ENCODE measurements at places on chromosomes 7 and 10.

DNA sequence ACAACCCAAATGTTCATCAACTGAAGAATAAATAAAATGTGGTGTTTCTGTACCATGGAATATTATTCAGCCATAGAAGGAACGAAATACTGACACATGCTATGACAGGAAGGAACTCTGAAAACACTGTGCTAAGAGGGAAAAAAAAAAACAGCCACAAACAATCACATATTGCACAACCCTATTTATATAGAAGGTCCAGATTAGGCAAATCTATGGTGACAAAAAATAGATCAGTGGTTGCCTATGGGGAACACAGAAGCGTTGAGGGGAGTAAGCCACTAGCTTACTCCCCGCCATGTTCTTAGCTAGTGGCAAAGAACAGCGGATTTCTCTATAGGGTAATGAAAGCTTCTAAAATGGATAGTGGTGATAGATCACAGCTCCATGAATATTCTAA is 198.4 kb downstream of the TPST1 start:
- DNase-seq: no peak

DNA sequence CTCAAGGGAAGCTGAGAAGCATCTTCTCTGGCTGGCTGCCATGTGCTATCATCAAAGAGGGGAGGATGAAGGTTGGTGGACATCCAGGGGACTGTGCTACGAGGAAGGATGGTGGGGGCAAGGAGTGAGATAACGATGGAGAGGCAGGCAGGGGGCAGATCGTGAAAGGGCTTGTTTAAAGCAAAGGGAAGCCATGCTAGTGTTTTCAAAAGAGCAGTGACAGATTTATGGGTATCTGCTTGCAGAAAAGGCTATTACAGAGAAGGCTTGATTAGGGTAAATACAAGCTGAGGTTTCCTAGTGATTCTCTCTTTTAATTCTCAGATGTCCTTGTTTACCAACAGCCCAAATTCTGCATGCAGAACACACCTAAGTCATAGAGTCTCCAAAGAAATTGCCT is 88.9 kb upstream of the MKX start:
- DNase-seq: no peak

DNA sequence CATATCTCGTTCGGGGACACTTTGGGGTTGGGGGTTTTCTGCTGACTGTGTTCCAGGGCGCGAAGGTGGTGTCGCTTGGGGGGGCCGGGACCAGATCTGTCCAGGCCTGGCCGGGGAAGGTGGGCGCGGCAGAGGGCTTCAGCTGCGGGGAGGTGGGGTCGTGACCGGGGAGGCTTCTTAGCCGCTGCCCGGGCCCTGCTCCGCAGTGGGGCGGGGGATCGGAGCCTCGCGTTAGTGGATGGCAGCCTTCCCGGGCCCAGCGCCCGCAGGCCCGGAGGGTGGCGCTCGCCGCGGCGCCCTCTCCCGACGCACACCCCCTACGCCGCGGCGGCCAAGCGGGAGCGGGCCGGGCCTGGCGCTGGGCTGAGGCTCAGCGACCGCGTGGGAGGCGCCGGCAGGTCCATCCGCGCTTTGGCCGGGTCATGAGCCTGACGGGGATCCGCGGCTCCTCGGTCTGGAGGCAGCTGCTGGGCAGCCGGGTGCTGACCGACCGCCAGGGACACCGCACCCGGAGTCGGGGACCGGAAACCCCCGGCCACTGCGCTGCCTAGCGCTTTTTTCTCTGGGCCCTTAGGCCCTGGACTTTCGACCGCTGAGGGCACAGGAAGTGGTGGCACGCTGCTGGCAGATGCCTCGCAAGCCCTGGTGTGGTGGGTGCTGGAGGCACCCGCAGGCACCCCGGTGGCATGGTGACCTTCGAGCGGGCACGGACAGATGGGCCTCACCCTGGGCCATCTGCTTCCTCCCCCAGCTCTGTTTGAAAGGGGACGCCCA is 1.2 kb downstream of the AGAP3 start:
- peak; percentile 40 for DNase-seq

DNA sequence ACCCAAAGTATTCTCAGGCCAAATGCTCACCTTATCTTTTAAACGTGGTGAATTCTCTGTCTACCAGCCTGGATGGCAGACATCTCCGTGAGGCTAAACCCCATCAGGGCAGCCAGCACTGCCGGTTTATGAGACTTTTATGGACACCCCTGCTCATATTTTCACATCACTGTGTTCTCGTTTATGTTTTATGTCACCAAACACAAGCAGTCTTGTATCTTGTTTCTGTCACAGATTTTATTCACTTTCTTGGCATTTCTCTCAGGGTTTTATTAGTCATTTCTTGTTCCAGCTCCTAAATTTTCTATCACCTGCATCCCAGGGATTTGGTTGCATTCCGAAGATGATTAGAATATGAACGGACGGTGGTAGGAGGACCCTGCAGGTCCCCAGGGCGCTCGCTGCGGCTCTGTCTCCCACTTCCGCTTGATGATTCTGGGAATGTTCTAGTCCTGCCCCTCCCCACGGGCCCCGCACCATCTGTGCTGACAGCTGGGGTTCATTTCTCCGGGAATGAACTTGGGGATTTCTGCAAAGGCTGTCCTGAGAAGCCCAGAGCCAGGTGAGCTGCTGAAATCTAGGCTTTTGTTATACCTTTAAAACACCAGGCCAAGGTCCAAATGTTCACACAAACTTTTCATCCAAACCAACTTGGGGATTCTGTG is 217.6 kb downstream of the GFRA1 start:
- DNase-seq: no peak

GRCh38 chr7:28626624-28627262 is 214.4 kb downstream of the CREB5 start:
- DNase-seq: no peak

GRCh38 chr10:75441196-75441595 is 9.8 kb downstream of the LRMDA start:
- no peak for DNase-seq

DNA sequence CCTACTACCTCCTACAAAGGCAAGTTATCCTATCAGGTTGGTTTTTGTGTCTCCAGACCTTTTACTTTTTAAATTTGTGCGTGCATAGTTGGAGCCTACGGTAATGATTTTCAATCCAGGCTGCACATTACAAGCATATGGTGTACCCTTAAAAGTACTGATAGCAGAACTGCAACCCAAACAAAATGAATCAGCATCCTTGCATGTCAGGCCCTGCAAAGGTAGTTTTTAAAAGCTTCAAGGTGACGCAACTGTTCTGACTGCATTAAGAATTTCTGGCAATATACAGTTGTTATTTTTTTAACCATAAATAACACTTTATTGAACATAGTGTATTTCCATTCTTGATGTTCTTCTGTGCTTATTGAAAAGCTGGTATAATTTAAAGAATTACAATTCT is 28.9 kb downstream of the GNAT3 start:
- no peak for DNase-seq

- DNase-seq: no peak
Measured at GRCh38 chr10:55852900-55853299, 508.2 kb downstream of the ZWINT start.

GRCh38 chr10:5710859-5711258 is 26.2 kb downstream of the TASOR2 start:
- DNase-seq: no peak

DNA sequence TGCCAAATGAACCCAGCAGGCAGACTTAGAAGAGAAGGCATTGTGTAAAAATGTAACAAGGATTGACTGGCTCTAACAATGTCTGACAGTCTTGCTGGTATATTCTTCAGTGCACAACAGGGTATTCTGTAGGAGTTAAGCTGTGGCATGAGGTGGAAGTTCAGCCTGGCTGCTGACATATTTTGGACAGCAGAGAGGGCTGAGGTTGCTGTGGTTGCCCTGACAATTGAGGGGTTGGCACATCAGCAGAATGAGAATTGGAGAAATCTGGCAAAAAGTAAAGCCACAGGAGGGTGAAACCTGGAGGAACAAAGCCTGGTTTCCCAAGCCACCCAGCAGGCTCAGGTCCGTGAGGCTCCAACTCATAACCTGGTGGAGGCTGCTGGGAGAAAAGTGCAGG is 220.2 kb downstream of the JAZF1 start:
- DNase-seq: no peak

- DNase-seq: peak; percentile 85
Measured at GRCh38 chr10:47264797-47265281, 35.2 kb upstream of the GDF10 start.

DNA sequence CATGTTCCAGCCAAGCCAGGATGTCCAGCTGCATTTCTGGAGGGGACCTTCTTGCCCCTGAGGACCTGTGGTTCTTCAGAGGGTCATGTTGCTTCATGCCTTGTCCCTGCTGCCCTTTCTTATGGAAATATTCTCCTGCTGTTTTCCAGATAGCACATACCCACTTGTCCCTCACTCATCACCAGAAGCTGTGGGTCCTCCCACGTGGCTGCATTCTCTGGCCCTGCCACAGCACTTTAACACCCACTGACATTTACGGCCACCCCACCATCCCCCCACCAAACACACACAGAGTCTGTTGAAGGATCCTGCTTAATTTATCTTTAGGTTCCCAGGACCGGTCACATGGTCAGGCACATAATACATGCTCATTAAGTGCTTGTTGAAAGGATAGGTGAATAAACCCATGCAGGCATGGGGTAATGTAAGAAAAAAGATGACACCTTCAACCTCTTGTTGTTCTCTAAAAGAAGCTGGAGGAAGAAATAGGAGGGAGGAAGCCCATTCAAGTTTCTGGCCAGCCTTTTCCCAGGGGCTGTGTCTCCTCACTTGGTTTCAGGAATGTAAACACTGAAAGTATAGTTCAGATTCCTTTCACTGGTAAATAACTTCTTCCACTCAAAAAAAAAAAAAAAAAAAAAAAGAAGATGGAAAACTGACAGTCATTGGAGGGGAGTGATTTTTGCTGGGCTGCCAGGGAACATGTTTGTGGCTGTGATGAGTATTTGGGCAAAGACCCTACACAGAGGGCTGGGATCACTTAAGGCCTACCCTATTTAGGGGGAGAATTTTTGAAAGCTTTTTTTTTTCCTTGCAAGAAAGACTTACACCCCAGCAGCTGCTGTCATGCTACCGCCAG is 19.8 kb upstream of the BMPER start:
- no peak for DNase-seq

GRCh38 chr10:110207011-110207804 is at the start of gene MXI1:
TSS of gene MXI1 (plus strand) at chr10:110207605. CDS start at chr10:110207809, 204 bp downstream.
- peak; percentile 19 for DNase-seq

All from stimulated activated CD4-positive, alpha-beta T cell treated with anti-CD3 and anti-CD28 coated beads, Interleukin-4, amount 100 ng/mL, for 4 hours (primary cell).